NCI-H1092 (cell line): ENCODE measurements at places on chromosomes 5 and 9.

DNA sequence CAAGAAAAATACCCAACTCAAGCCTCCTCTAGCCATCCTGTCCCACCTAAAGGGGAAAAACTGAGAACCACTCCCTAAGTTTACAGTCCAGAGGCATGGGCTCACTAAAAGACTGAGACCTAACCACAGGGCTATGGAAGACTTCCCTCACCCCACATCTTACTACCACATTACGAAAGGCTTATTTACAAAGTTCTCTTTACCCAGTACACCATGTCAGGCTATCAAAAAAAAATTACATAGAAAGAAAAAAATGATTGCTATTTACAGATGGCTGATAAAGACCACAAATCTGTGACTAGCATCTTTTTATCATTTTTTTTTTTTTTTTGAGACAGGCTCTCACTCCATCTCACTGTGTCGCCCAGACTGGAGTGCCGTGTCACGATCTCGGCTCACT lies 69.7 kb upstream of the TNPO1 start:
- DNase-seq = no peak

- no peak for DNase-seq
Measured at GRCh38 chr5:133962131-133962530, 6.3 kb downstream of the C5orf15 start.

- DNase-seq = no peak
Measured at GRCh38 chr5:97600486-97600885, 417.4 kb upstream of the RIOK2 start.

DNA sequence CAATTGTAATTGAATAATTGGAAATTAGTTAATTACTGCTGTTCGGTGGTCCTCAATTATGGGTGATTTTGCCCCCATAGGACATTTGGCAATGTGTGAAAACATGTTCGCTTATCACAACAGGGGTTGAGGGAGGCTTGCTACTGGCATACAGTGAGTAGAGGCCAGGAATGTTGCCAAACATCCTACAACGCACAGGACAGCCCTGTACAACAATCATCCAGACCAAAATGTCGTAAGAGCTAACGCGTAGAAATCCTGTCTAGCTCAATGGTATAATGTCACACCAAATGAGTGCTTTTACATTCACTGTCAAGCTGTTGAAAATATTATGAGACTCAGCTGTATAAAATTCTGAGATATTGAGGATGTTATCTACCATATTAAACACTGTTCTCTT lies 464.4 kb upstream of the TUSC1 start:
- DNase-seq = no peak

- DNase-seq = no peak
Measured at GRCh38 chr9:116049456-116049855, 104.1 kb upstream of the PAPPA start.

GRCh38 chr9:35923927-35924763 lies 14.9 kb downstream of the SPAAR start:
- no peak for DNase-seq

DNA sequence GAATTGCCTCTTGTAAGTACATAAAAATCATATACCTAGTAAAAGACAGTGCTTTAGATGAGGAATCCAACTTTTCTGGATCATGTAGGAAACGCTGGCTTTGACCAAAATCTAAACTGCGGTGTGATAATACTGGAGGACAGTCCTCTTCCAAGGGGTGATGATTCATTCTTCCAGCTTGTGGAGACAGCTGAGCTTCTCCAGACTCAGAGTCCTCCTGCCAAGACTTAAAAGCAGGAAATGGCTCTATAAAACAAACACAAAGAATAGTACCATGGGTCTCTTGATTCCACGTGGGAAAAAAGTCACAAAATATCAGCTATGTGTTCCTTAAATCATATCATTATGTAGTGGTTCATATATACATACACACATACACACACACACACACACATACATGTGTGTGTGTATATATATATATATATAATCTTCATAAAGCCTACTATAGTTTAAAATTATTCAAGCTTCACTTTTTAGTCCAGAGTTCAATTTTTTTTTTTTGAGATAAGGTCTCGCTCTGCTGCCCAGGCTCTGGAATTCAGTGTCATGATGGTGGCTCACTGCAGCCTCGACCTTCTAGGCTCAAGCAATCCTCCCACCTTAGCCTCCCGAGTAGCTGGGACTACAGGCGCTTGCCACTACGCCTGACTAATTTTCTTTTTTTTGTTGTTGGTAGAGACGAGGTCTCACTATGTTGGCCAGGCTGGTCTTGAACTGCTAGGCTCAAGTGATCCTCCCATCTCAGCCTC lies 65.0 kb downstream of the PKD2L2 start:
- no peak for DNase-seq

GRCh38 chr9:136634904-136635303 lies 27.8 kb upstream of the EGFL7 start:
- DNase-seq = no peak

DNA sequence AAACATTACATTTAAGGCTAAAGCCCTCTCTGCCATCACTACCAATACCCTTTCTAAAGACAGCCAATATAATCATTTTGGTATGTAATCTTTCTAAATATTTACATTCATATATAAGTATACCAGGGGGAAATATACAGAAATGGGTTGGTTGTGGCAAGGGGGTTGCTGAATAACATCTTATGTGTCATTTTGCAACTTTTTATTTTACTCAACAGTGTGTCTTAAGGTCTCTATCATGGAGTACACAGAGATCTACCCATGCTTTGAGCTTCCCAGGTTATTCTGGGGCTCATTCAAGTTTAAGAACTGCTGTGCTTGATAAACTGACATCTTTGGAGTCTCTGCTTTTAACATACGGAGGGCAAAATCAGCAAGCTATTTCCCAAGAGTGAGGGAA lies 7.4 kb upstream of the FAT2 start:
- no peak for DNase-seq

DNA sequence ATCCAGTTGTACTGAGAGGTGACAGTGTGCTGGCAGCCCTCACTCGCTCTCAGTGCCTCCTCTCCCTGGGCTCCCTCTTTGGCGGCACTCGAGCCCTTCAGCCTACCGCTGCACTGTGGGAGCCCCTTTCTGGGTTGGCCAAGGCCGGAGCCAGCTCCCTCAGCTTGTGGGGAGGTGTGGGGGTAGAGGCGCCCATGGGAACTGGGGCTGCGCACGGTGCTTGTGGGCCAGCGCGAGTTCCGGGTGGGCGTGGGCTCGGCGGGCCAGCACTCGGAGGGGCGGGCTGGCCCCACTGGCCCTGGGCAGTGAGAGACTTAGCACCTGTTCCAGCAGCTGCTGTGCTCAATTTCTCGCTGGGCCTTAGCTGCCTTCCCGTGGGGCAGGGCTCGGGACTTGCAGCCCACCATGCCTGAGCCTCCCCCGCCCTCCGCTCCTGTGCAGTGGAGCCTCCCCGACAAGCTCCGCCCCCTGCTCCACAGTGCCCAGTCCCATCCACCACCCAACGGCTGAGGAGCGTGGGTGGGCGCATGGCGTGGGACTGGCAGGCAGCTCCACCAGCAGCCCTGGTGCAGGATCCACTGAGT lies 342.2 kb upstream of the ZNF608 start:
- DNase-seq = no peak

- no peak for DNase-seq
Measured at GRCh38 chr5:121053055-121053985, 589.2 kb downstream of the PRR16 start.

DNA sequence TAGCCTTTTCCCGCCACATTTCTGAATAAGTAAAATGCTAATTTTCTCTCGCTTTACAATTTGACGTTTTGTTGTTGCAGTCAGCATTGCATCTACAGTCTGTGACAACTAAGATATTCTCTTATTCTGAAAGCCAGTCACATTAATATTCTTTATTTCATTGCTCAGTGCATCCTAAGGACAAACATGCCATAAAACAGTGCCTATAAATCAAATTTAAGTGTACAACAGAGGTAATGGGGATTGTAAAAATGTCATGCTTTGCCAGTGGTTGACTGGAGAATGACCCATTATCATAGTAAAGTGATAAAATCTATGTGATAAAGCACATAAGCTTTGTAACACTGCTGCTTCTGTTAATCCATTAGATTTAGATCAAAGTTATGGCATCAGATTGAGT lies 1850.0 kb upstream of the ACO1 start:
- DNase-seq = no peak

GRCh38 chr5:140780512-140780911 lies 5.4 kb upstream of the PCDHA1 start:
- no peak for DNase-seq

- no peak for DNase-seq
Measured at GRCh38 chr9:121809356-121810050, 158.1 kb downstream of the DAB2IP start.

GRCh38 chr5:177435847-177436536 lies 9.5 kb downstream of the GRK6 start:
- DNase-seq = no peak

DNA sequence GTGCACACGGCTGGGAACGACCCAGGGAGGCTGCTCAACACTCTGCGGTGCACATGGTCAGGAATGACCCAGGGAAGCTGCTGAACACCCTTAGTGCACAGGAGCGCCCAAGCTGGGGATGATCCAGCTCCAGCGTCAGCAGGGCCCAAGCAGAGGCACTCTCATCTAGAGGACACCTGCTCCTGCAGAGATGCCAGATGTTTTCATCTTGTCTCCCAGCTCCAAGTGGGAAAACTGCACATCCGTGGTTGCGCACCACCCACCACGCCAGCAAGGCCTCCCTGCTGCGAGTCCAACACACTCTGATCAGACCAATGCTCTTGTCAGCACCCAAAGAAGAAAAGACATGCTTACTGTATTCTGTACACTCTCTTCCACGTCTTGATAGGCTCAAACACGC lies 34.1 kb downstream of the UBE2QL1 start:
- DNase-seq = no peak

GRCh38 chr5:176379881-176380280 lies 8.5 kb downstream of the NOP16 start:
- no peak for DNase-seq

- no peak for DNase-seq
Measured at GRCh38 chr5:131068076-131068475, 97.0 kb downstream of the HINT1 start.

DNA sequence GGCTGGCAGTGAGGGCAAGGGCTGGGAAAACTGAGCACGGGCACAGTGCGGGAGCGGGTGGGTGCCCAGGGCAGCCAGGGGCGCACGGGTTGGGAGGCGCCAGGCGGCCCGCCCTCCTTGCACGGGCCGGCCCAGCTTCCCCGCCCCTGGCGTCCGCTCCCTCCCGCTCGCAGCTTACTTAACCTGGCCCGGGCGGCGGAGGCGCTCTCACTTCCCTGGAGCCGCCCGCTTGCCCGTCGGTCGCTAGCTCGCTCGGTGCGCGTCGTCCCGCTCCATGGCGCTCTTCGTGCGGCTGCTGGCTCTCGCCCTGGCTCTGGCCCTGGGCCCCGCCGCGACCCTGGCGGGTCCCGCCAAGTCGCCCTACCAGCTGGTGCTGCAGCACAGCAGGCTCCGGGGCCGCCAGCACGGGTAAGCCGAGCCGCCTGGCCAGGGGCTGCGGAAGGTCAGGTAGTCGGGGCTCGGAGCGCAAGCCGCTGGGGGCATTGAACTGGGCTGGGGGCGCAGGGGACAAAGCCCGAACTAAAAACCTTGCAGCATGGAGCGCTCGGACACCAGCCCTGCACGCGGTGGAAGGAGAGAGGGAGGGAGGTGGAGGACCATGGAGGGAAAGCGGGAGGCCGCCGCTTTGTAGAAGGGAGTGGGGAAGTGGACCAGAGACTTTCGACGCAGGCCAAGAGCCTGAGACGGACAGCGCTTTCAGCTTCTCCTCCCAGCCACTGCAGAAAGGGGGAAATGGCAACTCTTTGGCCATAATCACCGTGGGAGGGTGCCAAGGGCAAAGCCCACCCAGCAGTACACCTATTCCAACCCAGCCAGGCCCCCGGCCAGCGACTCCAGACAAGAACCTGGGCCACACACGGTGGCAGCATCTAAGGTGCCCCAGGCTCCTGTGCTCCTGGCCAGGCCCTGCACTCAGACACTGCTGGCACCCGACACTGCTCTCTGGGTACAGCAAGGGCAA lies at the start of gene TGFBI:
TGFBI (plus strand) TSS at position 207 of the 961 bp plus-strand sequence; CDS start at position 275, 68 bp downstream.
- DNase-seq = no peak
